Left ventricle myocardium inferior (tissue), 1 donor: ENCODE measurements at places on chromosomes 5 and 9. TPM values are rescaled to one million over a fixed set of nuclear protein-coding genes. Genes with fewer than 3 reads are reported as not detected.

DNA sequence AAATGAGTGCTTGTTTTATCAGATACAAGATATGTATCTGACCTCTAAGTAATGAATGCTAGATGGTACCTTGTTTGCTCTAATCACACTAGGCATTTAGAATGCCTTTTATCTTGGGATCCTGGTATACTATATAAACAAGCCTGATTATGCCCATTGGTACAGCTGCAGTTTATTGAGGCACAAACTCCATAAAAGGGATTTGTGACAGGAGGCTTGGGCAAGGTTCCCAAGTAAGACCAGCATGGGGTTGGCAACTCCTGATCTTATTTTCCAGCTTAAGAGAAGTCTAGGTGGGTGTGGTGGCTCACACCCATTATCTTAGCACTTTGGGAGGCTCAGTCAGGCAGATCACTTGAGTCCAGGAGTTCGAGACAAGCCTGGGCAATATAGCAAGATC, 93.9 kb upstream of the DMRT1 start:
- H3K27me3 ChIP-seq = no peaks in the 10 kb centered on the region
- peaks cover 51% of the 10 kb centered on the region for H3K36me3 ChIP-seq
- peak overlapping the region; percentile 94 for H3K27ac ChIP-seq
- no peak for DNase-seq
- H3K4me3 ChIP-seq = no peak overlapping the region
- peaks cover 80% of the 10 kb centered on the region for H3K4me1 ChIP-seq

The C5orf15 gene
- total RNA-seq = 34.4 TPM

The ANKRD18B gene
- total RNA-seq = not detected

The IL17B gene
- total RNA-seq = not detected

- no peaks in the 10 kb centered on the region for H3K27me3 ChIP-seq
- no peaks in the 10 kb centered on the region for H3K36me3 ChIP-seq
- peak; percentile 20 for DNase-seq
These were observed 153.2 kb upstream of the C9orf72 start for GRCh38 chr9:27726244-27727081.

GRCh38 chr9:113888336-113888735, 12.2 kb downstream of the ZNF618 start:
- no peak overlapping the region for H3K27ac ChIP-seq
- H3K4me1 ChIP-seq = peaks cover 20% of the 10 kb centered on the region
- no peak for DNase-seq
- H3K4me3 ChIP-seq = no peak overlapping the region
- H3K27me3 ChIP-seq = peaks cover 23% of the 10 kb centered on the region

The CCT5 gene
- total RNA-seq = 93.2 TPM

DNA sequence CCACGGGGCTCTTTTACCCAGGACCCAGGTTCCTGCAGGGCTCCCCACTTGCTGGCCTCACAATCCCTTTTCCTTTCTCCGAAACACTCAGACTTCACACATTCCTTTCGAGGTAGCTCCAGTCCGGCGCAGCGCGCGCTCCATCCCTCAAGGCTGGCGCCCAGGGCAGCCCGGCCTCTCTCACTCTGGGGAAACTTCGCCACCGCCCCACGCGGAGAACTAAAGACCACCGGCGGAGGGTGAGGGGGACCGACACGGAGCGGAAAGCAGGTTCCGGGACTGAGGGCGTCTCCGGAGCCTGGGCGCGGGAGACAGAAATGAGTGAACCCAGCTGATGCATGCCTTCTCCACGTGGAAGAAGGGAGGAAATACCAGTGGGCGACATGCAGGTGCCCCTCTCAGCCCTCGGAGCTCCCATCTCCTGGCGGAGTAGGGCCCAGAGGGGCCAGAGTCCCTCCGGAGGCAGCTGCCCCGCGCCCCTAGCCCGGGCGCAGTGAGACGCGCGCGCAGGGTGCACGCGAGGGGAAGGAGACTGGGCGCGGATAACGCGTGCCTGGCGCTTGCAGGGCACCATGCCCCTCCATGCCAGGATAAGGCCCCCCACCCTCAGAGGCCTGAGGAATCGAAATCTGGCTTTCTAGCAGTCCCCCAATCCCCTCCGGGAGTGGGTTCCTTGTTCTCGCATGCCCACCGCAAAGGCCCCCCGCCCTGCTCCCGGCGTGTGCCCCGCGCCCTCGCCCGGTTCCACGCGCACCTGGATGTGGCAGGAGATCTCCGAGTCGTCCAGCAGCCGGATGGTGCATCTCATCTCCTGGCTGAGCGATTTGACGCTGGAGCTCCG, 650 bp downstream of the FRMD3 start:
- peaks cover 32% of the 10 kb centered on the region for H3K4me1 ChIP-seq
- H3K27me3 ChIP-seq = peaks cover 6% of the 10 kb centered on the region
- peak overlapping the region; percentile 90 for H3K4me3 ChIP-seq
- H3K36me3 ChIP-seq = no peaks in the 10 kb centered on the region
- peak overlapping the region; percentile 94 for H3K27ac ChIP-seq
- DNase-seq = peak; percentile 26

DNA sequence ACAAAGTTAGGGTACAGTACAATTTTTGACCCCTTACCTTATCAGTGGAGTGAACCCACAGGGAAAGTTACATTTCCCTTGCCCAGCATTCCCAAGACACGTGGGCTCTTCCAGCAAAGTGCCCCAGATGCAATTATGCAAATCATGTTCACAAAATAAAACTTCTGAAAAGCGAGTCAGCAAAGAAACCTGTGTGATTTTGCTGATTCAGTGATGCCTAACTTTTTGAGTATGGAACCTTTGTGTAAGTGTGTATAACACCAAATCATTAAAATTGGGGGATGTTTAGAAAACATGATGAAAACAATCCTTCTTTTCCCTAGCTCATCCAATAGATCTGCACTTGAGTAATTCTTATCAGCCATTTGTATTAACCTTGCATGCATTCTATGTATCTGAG, 52.6 kb downstream of the SH3RF2 start:
- H3K27me3 ChIP-seq = no peaks in the 10 kb centered on the region
- no peak for DNase-seq
- H3K27ac ChIP-seq = no peak overlapping the region

The SPINK7 gene
- total RNA-seq = not detected
